ENCODE measurements at places on chromosomes 7 and 10.
A peak's percentile ranks its signal among the peaks of the same experiment; 100 is the strongest.

DNA sequence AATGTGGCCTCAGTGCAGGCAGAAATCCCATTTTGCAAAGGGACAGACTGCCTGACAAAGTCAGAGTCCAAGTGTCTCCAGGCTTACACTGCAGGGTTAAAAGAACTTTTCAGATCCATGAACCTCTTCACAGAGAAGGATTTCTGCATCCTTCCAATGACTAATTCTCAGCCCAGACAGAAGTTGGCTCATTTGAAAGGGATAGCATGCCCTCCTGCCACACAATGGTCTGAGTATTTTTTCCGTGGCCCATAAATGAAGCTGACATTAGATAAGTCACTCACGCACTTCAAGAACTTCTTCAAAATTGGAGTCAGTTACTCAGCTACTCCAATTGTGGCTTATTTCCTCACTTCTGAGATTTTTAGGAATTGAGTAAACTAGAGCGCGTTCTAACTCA is 170.2 kb downstream of the PLXNA4 start:
- DNase-seq = no peak

- DNase-seq = no peak
These were observed 19.1 kb downstream of the HIP1 start for GRCh38 chr7:75719626-75720025.

DNA sequence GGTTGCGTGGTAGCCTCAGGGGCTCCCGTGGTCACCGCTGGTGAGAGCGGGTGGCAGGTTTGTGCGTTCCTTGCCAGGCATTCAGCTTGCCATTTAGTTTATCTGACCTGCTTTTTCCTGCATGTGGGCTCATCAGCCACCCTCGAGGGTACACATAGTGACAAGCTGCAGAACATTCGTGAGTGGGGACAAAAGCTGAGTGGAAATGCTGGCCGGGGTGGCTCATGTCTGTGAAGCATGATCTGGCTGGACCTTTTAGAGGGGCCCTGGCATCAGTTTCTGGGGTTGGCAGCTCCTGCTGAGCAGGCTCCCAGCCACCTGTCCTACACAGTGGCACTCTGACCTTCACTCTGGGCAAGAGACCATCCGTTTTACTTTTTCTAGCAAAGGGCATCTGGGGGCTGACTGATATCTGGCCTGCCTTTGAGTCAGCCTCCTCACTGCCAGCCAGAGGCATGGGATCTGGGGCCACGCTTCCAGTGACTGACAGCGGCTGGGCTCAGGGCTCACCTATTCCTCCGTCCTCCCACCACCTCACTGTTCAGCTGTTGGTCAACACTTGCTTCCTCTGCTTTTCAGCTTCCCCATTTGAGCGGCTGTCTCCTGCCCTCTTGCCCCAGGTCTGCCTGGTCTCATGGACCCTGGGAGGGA is 75.0 kb downstream of the LANCL2 start:
- DNase-seq = no peak

DNA sequence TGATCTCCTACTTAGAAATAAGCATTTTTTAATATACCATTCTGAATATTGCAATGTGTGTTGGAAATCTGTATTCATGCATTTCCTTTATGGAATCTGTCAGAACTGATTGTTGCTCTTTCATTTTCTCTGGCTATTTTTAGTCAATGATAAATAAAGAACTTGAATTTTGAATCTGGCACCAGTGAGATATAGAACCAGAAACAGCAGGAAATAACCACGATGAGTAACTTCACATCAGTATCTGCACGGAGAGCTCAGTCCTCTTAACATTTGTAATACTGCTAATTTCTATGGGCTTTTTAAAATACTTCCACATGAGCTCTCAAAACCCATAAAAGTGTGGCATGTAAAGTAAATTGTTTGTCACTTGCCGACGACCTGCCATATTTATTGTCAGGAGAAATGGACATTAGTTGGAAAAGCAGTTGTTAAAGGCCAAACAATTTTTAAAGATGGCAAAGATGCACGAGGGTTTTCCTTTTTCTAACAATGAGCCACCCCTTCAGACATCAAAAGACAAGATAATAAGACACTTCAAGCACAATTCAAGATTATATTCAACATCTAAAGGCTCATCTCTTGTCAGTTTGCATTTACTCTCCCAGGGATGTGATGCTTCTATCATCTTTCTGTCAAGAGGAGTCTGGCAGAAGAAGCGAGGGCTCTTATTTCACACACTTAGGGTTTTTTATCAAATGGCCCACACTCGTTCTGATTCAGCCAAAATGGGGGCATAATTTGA is 118.3 kb downstream of the POU6F2 start:
- DNase-seq = no peak

DNA sequence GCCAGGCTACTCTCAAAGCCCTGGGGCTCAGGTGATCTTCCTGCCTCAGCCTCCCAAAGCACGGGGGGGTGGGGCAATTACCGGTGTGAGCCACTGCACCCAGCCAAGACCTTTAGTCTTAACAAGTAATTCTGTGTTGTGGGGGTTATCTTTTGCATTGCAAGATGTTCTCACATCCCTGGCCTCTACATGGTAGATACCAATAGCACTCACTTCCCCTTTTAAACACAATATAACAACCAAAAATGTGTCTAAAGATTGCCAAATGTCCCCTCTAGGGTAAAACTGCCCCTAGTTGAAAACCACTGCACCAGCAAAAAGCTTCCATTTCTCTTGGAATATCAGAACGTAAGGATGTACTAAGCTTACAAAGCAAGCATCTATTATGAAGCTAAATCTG is 225.0 kb downstream of the CTNNA3 start:
- DNase-seq = no peak

DNA sequence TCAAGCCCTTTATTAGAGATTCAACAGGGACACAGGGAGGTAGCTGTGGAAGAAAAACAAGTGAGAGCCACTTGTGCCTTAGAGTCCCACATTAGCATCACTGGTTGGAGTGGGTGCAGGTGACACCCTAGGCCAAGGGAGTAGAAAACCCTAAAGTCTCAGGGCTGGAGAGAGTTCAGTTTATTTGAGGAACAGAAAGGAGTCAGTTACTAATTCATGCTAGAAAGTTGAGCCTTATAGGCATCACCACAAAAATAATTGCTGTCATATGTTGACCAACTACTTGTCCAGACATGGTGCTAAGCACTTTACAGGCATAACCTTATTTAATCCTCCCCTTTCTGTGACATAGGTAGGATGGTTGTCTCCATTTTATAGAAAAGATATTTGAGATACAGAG is 20.9 kb upstream of the ACSL5 start:
- DNase-seq = no peak

DNA sequence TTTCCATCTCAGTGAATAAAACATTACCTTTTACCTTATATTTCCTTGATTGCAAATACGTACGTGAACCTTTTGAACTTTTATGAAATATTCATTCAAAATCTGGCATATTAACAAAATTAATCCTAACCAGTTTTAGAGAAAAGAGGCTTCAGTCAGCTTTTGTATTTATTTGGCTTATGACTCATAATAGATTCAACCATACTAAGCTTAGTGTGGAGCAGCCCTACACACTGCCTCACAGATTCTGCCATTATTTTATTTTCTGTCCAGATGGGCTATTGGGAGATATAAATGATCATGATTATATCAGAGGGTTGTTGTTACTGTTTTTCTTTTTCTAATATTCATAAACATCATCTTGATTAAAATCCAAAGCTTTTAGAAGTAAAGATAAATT is 325.5 kb downstream of the GPR37 start:
- no peak for DNase-seq

DNA sequence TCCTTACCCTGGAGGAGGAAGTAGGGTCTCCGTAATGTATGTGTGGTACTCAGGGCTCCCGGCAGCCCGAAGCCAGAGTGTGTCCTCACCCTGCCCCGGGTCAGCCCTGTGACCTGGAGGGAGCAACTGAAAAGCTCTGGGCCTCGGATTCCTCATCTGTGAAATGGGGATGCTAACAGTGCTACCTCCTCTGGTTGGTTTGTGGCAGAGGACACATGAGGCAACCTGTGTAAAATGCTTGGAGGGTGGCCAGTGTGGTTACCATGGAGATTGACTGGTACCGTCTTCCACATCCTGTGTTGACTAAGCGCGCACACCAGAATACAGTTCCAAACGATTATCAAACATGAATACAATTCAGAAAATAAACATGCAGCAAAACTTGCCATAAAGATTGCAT is 163.8 kb upstream of the KLF6 start:
- peak; percentile 78 for DNase-seq

GRCh38 chr10:55368467-55368866 is 567.4 kb upstream of the PCDH15 start:
- no peak for DNase-seq

DNA sequence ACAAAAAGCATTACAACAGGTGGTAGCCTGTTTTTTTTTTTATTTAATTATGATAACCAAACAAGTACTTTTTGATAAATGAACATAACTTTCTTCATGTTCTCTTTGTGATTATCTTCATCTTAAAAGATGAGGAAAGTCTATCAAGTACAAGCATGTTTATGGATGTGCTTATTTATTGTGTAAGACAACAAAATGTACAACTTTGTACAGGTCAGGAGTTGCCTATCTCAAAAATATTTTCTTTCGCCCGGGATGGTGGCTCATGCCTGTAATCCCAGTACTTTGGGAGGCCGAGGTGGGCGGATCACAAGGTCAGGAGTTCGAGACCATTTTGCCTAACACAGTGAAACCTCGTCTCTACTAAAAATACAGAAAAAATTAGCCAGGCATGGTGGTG is 17.0 kb downstream of the MPP7 start:
- no peak for DNase-seq

GRCh38 chr7:38330861-38331621 is 57.6 kb upstream of the TARP start:
- peak; percentile 24 for DNase-seq

DNA sequence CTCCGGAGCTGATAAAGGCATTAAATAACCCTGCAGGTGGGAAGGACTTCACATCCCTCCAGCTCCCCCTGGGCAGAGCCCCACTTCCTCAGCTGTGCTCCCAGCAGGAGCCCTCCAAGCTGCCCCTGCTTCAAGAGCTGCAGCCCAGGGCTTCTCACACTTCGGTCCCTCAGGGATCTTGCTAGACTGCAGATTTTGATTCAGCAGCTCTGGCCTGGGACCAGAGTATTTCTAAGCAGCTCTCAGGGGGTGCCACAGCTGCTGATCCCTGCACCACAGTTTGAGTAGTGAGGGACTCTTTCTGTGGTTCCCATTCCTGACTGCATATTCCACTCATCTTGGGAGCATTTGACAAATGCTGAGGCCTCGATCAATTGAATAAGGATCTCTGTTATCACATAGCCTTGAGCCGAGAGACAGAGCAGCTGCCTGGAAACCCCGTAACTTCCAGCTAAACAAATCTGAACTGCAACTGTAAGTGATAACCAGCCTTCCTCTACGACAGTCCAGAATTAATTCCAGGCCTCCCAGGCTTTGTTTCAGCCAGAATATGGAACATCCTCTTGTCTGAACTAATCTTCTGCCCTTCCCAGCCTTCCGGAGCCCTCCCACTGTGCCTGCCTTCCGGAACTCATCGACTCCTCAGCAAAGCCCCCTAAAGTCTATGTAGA is 161.4 kb downstream of the CCDC3 start:
- no peak for DNase-seq

GRCh38 chr10:22251751-22252223 is 34.0 kb upstream of the EBLN1 start:
- peak; percentile 75 for DNase-seq

GRCh38 chr10:73998929-73999691 is 1.2 kb downstream of the VCL start:
- peak; percentile 3 for DNase-seq

GRCh38 chr10:9254353-9254752 is 1199.9 kb downstream of the GATA3 start:
- DNase-seq = no peak

- DNase-seq = no peak
These were observed 232.5 kb downstream of the SH2D4B start for GRCh38 chr10:80770239-80770638.

DNA sequence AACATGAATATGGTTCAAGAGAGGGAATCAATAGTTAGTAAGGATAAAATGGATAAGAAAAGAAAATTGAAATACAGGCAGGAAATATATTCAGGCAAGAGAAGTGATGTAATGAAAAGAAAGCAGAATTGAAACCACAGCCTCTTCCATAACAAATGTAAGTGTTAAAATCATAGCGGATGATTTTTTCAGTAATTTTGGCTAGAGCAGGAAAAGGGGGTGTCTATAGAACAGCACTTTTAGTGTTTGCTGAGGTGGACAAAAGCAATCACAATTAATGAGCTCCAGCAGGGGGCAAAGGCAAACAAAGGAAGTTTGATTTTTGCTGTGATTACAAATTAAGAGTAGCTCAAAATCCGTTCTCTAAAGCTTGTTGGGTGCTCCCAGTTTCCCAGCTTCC is 79.0 kb downstream of the TRIL start:
- no peak for DNase-seq

DNA sequence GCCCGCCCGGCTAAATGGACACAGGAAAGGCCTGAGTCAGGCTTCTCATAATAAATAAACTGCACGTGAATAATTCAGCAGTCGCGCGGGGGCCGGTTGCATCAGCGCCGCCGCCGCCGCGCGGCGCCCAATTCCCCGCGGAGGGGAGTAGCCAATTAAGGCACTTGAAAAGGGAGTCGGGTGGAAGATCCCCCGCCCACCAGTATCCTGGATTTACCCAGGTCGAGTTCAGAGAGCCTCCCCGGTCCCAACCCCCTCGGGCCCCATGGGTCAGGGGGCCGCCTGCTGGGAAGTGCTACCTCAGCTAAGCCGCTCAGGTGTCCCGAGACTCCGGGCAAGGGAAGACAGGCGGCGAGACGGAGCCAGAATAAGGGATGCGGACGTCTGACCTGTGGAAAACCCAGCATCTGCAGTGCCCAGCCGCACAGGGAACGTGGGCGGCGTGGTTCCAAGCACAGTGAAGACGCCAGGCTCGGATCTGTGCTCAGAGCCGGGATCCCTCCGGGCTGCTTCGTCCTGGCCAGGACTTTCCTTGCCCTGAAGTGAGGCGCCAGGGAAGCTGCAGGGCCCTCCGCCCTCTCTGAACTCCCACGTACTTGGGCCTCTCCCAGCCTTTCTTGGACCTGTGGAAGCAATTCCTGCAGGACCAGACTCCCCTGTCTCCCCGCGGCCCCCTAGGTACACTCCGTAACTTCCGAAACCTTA is 7.3 kb upstream of the LBX1 start:
- DNase-seq = no peak

DNA sequence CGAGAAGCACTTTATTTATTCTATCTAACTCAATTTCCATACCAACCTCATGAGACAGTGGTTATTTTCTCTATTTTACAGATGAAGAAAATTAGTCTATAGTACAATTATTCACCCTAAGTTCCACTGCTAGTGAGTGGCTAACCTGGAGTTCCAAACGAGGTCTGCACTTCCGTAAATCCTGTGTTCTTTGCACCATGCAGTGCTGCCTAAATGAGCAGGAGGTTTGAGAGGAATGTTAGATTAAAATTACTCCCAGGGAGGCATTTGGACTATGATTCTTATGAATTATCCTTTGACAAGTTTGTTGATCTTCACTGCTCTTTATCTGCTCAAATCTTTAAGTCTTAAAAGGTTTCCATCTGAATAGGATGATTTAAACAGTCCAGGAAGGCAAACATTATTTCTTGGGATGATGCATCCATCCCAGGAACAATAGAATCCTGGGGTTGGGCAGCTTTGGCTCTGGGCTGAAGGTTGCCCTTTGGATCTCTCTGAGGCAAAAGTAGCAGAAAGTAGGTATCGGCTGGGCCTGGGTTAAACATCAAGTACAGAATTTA is 400.8 kb downstream of the REEP3 start:
- DNase-seq = no peak
